Brain (organoid and tissue), 16 donors: ENCODE measurements at places on chromosomes 4 and X. TPM values are rescaled to one million over a fixed set of nuclear protein-coding genes. Genes with fewer than 3 reads are reported as not detected.

GRCh38 chr4:105544520-105545286 is 7.7 kb upstream of the ARHGEF38 start:
- DNase-seq, result peak; percentile 47

DNA sequence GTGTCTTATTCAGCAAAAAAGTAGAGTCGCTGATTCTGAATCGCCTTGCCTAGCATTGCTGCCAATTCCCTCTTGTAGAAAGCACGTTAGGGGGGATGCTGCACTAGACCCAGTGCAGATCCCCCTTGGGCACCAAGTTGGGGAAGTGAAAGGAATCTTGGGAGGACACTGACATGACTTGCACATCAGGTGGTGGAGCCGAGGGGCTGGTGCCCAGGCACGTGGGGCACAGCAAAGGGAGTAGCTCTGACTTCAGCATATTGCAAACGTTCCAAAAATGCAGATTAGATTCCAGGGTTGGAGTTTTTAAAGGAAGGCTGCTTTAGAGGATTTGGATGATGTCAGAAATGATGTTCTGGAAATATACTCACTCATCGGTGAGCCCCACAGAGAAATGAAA is 47.4 kb upstream of the GPM6B start:
- no peak for DNase-seq

DNA sequence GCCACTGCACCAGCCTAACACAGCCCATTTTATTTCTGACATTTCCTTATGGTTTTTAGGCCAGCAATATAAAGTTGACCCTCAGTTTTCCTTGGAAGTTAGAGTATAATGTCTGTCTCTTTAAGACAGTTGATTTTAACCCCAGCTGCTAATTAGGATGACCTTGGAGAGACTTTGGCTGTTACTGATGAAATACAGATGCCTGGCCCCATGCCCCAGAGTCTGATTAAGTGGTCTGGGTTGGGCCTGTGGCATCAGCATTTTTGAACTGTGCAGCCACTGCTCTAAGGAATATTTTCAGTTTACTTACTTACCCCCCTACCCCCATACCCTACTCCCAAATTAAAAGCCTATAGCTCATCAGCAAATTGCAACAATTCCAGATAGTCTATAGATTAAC is 85.8 kb downstream of the DCLK2 start:
- no peak for DNase-seq

GRCh38 chr4:182213004-182213403 is 30.2 kb upstream of the TENM3 start:
- no peak for DNase-seq

DNA sequence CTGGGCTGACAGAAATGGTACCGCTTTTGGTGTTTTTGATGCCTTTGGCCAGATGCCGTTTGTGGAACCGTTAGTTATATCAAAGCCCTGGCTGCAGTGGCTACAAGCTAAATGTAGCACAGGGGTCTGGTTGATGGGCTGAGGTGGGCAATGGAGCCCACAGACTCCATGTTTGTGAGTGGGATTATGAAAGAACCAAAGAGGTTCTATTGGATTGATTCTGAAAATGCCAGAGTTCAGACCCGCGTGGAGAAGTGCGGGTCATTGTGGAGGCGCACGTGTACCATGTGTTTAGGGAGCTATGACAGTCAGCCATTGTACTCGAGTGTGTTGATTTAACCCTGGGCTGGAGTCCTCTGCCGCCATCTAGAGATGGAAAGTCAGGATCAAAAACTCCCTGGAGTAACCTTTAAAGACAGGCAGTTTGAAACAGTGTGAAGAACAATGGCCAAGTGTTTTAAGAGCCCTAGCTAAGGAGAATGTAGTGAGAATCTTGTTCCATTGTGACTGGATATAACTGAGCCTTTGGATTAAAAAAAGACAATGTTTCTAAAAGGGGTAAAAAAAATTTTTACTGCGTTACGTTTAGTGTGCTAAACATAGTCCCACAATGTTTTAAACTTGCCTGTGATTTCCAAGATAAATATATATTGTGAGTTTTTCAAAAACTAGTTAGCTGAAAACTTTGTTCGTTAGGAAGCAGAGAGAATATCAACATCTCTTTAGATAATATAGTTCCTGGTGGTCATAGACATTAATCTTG is 12.7 kb downstream of the ART3 start:
- DNase-seq, result peak; percentile 78

DNA sequence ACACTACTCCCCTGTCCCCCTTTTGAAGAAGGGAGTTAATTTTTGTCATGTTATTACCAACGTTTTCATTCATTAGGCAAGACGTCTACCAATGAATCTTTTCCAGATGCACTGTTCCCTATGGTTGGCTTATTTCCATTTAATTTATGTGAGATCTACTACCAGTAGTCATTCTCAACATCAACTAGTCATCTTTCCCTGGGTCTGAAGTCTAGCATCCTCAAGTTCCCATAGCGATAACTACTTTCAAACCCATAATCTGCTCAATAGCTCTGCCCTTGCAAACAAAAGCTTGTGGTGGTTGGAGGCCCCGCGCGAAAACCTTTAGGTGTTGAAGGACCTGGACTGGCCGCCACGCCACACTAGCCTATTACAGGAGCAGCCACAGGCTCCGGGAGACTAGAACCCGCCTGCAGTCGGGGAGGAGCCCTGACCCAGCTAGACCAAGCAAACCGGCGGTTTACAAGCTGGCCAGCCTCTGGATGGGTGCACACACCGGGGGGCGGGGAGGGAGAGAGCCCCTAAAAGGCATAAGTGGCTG is 746 bp downstream of the PPAT start:
- peak; percentile 59 for DNase-seq

GRCh38 chrX:105821471-105822121 is 743 bp upstream of the NRK start:
- no peak for DNase-seq

DNA sequence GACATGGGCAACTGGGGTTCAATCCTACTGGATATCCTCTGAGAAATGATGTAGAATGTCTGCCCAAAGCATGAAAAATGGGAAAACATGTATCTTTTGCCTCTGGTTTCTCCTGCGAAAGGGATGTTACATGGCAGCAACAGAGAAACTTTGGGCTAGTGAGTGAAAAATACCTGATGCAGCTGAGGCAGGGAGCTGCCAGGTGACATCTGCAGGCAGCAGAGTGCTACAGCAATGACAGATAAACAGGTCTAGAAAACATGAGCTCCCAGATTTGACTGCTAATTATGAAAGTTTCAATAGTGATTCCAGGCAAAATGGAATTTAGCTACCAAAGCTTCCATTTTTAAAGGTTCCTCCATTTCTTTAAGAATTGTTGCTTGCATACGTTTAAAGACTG is 4.8 kb upstream of the CXCL1 start:
- peak; percentile 47 for DNase-seq

DNA sequence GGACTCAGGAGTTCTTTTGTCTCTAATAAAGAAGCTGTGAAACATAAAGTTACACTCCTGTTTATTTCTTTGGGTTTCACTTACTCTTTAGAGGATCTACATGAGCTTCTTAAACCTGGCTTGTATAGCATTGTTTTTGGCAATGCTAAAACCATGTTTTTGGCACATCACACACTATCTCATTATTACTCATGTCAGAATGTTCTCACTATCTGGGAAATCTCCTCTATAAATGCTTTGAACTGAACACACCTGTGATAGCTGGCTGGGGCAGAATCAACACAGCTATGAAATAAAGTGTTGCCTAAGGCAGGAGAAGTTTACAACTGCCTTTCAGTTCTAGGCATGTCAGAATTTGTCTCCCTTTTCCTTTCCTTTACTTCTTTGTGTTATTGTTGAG is 52.6 kb downstream of the SULT1B1 start:
- no peak for DNase-seq

- DNase-seq, result no peak
These were observed 1092.8 kb downstream of the ADGRL3 start for GRCh38 chr4:62292911-62293310.

DNA sequence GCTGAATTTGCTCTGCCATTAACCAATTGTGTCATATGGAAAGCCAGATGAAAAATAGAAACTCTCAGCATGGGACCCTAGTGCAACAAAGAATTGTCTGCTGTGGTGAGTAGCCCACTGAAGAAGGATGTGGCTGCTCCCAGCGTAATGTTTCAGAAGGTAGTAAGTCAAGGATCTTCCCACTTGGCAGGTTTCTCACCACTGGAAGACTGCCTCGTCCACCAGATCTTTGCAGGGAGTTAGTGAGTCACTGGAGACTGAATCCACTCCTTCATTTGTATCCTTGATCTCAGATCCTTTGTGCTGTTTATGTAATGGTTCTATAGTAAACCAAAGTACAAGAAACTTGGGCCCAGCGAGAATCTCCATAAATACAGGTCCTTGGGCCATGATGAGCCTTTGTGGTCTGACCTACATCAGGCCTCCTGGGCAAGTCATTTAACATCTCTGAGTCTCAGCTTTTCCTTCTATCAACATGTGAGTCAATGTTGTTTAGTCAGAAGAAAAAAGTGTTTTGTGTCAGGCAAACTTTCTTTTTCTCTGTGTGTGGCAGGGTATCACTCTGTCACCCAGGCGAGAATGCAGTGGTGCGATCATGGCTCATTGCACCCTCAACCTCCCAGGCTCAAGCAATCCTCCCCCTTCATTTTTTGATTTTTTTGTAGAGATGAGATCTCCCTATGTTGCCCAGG is 78.0 kb upstream of the CCDC160 start:
- no peak for DNase-seq

- DNase-seq, result peak; percentile 18
These were observed 26.9 kb downstream of the ARSJ start for GRCh38 chr4:113952452-113953029.

DNA sequence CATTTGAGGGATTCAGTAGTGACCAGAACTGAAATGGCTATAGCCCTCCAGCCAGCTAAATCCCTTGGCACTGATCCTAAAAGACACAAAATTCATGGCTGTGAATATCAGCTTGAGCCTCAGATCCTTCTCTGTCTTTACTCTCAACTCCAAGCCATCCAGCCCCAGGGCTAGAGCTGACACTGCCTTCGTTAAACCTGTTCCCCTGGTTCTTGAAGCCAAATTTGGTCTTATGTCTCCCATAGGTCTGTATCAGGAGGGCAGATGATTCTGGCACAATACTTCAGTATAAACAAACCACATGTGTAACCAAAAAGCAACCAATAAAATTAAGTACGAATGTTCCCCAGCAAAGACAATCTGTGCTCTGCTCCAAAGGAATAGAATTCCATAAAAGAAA is 78.0 kb downstream of the ANOS1 start:
- DNase-seq, result no peak

GRCh38 chr4:95411371-95412088 is 137.2 kb downstream of the UNC5C start:
- DNase-seq, result no peak

DNA sequence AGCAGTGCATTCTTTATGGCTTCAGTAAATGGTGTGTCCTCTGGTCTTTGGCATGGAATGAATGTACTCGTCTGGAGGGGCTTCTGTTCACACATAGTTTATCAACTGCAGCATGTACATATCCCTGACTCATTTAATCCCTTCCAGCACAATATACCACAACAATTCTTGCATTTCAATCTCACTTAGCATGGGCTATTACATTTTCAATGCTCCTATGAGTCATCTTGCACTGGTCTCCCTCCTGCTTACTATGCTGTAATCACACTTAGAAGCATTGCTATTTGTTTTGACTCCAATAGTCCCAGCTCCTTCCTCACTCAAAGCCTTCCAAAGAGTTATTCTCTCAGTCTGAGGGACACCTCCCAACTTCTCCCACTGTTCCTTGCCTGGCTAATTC is 180.9 kb upstream of the NUDT10 start:
- no peak for DNase-seq

- DNase-seq, result no peak
These were observed 431.2 kb downstream of the KCTD8 start for GRCh38 chr4:44017422-44017739.

- DNase-seq, result peak; percentile 78
These were observed 49.2 kb upstream of the SCRG1 start for GRCh38 chr4:173448103-173448502.

DNA sequence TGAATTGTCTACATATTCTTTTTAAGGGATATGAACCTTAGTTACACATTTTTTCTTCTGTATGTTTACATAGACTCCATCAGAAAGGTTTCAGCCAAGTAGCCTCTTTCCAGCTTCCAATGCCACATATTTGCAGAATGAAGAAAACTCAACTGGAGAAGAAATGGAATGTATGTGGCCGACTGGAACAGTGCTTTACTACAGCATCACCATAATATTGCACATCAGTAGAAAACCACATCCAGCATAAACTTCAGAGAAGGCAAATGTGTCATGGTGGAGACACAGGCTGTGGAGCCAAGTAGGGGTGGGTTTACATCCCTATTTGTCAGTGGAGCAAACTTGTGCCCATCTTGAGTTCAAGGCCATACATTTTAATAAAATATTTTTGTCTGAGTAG is 204.8 kb upstream of the LDB2 start:
- no peak for DNase-seq

NLGN3 gene
- 27.3 TPM for polyA plus RNA-seq

PDLIM3 gene
- polyA plus RNA-seq, result 14.5 TPM

CISD2 gene
- polyA plus RNA-seq, result 24.4 TPM

SPACA5 gene
- polyA plus RNA-seq, result not detected

CSTF2 gene
- polyA plus RNA-seq, result 19.8 TPM

MAGEA8 gene
- polyA plus RNA-seq, result not detected

FAM13A gene
- 4.0 TPM for polyA plus RNA-seq

AFAP1 gene
- polyA plus RNA-seq, result 15.3 TPM

AWAT2 gene
- polyA plus RNA-seq, result not detected
